Stimulated activated CD8-positive, alpha-beta memory T cell treated with anti-CD3 and anti-CD28 coated beads, Interleukin-7, amount 100 ng/mL, for 1 hour (primary cell): ENCODE measurements at places on chromosomes 3 and 15.
A peak's percentile ranks its signal among the peaks of the same experiment; 100 is the strongest.

- DNase-seq: no peak
Measured at GRCh38 chr15:55820043-55820442, 77.1 kb upstream of the PRTG start.

DNA sequence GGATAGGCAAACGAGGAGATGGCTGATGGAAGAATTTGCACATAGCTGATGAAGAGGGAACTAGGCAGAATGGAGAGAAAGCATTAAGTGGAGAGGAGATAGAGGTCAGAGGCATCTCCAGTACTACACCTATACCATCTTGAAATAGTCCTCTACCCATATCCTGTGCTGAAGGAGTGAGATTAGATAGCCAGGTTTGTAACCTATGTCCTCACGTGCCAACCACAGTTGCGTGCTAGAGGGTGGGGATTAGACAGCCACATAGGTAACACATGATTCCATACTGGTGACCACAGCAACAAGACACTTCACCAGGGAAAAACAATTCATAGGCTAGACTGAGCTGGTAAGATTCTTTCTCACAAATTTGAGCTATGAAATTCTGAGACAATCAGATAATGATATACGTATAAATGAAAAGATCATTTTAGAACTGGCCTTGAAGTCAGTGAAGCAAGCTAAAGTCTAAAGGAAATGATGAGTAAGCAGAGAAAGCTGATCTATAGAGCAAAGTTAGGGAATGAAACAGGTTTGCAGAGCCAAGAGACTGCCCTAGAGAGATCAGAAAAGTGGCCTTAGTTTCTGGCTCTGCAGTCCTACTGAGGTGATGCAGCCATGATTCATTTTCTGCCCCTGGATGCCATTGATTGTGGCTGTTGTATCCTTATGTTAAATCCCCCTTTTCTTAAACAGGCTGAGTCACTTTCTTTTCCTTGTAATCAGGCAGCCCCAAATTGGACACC is 17.7 kb downstream of the MYNN start:
- DNase-seq: no peak

- no peak for DNase-seq
Measured at GRCh38 chr3:129366312-129366831, 62.1 kb downstream of the EFCAB12 start.

- DNase-seq: no peak
Measured at GRCh38 chr15:60486742-60487141, 7.8 kb upstream of the ICE2 start.

GRCh38 chr15:89569090-89569745 is 6.1 kb upstream of the TICRR start:
- no peak for DNase-seq

GRCh38 chr15:89370120-89370977 is 35.7 kb upstream of the POLG start:
- DNase-seq: no peak

DNA sequence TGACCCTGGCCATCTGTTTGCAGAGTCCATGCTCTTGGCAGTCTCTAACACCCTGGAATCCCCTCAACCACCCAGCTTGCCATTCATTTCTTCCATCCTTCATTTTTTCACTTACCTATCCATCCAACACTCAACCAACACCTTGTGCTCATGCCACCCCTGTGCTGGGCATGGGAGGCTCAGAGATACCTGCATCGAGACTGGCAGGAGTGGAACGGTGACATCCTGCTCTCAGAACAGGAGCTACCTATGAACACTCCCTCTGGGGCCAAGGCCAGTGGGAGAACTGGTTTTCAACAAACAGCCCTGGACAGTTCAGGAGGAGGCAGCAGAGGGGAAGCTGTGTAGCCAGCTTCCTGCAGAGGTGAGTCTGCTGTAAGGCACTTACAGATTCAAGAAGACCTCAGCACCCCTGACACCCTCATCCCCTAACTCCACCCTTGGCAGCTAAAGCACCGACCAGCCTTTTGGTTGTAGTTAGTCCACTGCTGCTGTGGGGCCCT is 19.5 kb upstream of the ATP2B2 start:
- no peak for DNase-seq

DNA sequence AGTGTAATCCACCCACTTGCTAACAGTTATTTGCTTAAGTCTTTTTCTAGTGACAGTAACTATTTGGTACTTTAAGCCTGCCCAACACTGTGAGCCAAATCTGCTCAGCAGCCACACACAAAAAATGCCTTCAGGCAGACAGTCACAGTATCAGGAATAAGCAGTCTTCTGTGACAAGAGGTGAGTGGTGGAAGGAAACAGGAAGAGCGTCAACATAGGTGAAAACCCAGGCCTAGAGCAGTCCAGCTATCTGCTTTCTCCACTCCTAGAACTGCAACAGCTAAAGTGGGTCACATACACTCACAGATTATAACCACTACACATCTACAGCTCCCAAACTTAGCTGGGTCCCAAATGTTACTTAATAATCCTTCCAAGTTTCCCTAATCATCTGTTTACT is 213.7 kb downstream of the ZBTB20 start:
- no peak for DNase-seq

DNA sequence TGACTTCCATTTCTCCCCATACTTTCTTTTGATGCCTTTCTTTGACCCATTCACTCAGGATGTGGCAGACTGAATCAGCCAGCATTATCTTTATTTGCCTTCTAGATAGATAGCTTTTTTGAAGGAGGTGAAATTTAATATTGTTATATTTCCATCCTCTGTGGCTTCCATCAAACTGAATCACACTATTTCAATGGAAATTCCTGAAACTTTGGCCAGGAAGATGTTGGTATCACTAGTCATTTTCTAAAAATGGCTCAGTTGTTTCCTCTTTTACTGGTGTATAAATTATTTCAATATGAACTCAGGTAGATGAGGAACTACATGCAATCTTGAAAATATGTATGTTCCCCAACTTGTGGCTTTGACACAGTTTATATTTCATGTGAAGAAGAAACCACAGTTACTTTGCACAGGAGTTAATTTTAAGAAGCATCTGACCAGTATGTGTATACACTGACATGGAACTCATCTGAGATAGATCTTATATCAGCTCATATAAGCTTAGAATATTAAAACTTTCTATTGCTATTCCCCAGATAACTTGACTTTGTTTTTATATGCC is 248.3 kb downstream of the CGGBP1 start:
- DNase-seq: no peak

DNA sequence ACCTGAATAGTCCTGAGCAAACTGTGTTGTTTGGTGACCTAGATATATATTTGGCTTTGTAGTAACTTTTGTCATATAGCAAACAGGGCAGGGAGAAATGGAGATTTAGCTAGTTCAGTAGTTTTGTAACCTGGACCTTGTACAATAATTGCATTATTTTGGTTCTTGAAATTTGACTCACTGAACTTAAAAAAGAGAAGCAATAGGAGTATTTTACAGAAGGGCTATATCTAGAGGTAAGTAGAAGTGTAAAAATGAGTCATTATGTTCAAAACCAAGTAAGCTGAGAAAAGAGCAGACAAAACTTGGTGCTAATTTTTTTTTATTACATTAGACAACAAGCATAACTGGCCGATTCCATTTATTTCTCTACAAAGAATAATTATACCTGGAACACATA is 505.4 kb downstream of the ZIC1 start:
- no peak for DNase-seq

GRCh38 chr3:146491303-146491702 is 21.9 kb upstream of the PLSCR2 start:
- no peak for DNase-seq

DNA sequence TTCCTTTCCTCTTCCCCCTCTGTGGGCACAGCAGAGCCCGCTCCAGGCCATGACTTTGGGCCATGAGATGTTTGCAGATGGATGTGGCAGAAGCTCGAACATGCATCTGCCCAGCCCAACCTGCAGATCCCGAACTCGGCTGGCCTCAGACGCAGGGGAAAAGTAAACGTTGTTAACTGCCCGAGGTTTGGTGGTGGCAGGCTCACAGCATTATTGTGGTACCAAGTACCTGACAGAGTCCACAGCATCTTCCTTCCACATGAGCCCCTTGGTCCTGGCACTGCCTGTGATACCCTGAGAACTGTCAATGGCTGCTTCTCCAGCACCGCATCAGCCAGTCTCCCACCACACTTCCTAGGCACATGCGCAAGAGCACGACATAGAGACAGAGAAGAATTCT is 424.3 kb downstream of the OCA2 start:
- no peak for DNase-seq

DNA sequence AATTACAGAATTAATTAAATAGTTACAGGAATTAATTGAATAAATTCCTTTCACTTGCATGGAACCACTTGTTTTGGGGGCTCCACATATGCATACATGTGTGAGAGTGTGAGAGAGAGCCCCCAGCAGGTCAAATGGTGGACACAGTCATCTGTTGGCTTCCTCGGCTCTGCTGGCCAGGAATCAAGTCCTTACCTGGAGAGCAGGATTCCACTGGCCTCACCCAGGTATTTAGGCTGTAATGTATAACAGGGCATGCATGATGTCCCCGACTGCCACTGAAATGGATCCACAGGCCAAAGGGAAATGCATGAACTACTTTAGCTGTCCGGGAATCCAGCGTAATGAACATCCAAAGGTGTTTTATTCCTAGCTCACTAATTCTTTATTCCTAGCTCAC is 139.7 kb upstream of the SMAD3 start:
- DNase-seq: no peak

GRCh38 chr3:141266797-141267555 is 35.4 kb downstream of the PXYLP1 start:
- peak; percentile 10 for DNase-seq

GRCh38 chr3:142723665-142723967 is 218 bp upstream of the TRPC1 start:
- peak; percentile 32 for DNase-seq

GRCh38 chr3:73405853-73406252 is 218.9 kb downstream of the PDZRN3 start:
- DNase-seq: no peak

DNA sequence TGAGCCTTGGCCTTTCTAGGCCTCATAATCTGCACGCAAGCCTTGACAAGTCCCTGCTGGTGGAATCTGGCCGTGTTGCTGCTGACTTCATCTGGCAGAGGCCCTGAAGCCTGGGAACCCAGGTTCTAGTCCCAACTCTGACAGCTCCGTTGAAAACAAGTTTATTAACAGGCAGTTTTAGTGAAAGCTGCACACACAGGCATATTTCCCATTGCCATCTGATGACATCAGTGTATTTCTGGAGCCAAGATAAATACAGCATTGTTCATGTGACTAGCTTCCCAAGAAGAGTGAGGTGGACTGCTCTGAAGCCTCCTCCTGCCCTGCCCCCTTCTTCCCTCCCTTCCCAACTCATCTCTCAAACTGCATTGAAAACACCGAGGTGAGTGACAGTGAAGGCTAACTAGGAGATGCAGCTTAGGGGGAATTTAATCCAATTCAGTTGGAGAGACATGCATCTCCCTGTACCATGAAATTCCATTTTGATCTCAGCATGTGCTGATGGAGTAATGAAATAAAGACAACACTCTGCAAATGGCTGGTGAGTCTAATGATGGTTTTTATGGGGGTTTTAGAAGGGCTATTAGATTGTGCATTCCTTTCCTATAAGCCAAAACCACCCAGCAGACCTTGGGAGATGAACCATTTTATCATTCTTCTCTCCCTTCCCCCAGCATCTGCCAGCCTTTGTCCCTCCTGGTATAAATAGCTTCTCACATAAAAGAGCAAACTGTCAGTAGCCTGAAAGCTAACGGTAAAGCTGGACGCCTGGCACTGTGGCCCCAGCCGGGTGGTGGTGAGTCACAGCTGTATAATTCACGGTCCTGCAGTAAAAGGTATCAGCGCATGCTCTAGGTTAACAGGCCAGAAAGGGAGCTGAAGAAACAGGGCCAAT is 38.0 kb downstream of the PRICKLE2 start:
- no peak for DNase-seq

GRCh38 chr3:106728315-106729098 is 648.7 kb upstream of the CCDC54 start:
- no peak for DNase-seq

- DNase-seq: no peak
Measured at GRCh38 chr15:65980824-65981456, 111.6 kb downstream of the RAB11A start.

DNA sequence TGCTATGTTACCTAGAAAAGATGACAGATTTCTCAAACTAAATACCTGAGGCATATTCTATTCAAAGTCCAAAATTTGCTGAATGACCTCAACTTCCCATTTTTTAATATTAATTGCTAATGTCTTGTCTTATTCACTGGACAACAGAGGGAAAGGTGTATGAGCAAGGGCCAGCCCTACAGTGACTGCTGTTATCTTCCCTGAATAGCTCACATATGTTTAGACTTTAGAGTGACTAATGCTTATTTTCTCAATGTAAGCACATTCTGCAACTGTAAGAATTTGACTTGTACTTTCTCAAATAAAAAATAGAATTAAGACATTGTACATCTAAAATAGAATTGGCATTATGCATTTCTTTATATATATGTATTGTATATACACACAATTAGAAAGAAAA is 26.5 kb upstream of the AADACL2 start:
- no peak for DNase-seq

- DNase-seq: no peak
Measured at GRCh38 chr3:107599772-107600145, 77.0 kb downstream of the BBX start.

- DNase-seq: no peak
Measured at GRCh38 chr15:69161079-69161877, 843 bp downstream of the GLCE start.

GRCh38 chr3:172305552-172305951 is 142.7 kb downstream of the GHSR start:
- no peak for DNase-seq

- DNase-seq: no peak
Measured at GRCh38 chr3:68234076-68234780, 579.8 kb upstream of the SUCLG2 start.

- no peak for DNase-seq
Measured at GRCh38 chr3:59385547-59385946, 335.7 kb upstream of the CFAP20DC start.

DNA sequence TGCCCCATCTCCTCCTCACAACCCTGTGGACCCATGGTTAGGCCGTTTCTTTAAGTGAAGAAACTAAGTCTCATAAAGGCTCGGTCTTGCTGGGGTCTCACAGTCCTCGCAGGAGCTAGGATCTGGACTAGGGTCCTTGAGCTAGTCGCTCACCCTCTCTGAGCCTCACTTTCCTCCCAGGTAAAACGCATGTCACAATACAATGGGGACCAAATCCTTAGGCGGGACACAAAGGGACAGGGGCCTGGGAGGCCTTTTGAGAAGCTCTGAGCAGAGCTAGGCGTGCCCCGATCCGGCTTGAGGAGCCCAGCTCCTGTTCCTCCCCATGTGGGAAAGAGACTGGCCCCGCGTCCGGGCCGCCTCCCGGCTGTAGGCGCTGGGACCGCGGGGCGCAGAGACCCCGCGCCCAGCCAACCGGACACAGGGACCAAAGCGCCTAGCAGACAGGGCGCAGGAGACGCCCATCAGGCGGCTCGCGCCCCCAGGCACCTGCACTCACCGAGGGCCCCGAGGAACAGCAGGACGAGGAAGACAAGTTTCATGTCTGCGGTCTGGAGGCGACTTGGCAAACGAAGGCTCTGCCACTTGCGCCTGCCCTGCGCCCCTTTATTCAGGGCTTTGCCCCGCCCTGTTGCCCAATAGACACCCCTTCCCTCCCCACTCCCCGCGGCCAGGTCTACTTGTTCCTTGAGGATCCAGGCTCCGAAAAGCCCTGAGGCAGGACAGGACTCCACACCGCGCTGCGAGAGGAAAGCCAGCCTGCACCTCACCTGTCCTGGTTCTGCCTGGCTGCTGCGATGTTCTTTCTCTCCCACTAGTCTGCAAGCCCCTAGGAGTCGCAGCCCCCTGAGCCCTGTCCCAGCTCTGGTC is at the start of gene LTF:
Gene LTF (minus strand): TSS at position 580 of the 870 bp plus-strand sequence. CDS start 38 bp downstream, at position 542.
- no peak for DNase-seq

- DNase-seq: no peak
Measured at GRCh38 chr15:41967506-41968206, 4.7 kb downstream of the EHD4 start.
